Stimulated activated CD8-positive, alpha-beta memory T cell treated with anti-CD3 and anti-CD28 coated beads, Interleukin-15, amount 100 ng/mL, for 48 hours (primary cell): ENCODE measurements at places on chromosomes 2 and 18.

DNA sequence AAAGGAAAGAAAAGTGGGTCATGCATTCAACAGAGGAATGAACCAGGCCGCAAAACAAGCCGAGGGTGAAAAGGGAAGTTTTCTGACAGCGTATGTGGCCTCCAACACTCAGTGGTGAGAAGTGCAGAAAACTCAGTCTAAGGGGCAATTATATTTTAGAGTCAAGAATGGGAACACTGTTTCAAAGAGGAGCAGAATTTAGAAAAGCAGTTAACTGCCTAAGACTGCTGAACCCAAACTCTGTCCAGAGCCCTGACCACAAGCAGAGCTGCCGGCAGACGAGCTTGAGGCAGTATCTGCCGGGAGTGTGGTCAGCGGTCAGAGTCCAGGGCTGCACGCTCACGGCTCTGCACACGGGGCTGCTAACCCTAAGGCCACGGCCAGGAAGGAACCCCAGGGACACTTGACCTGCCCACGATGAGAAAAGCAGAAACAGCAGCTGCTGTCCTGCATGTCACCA lies 347.0 kb upstream of the ID2 start:
- DNase-seq = no peak

GRCh38 chr18:31723990-31724711 lies 36.5 kb downstream of the SLC25A52 start:
- no peak for DNase-seq

GRCh38 chr2:219430633-219431615 lies 3.7 kb upstream of the SPEG start:
- DNase-seq = no peak

DNA sequence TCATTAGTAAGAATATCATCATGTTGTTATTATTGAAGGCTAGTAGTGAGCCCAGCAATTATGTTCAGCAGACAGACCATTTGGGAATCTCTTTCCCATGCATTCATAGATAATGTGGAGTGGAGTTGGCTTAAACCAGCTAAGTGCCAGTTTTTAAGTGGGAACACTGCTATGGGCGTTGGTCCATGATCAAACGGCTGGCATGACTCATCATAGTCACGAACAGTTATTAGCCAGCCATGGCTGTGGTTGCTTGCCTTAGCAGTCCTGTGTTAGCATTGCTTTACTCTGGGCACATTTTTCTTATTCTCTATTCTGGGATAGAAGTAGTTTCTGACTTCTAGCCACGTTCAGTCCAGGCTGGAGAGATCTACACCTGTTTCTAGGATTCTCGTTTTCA lies 17.7 kb downstream of the EIF4E2 start:
- DNase-seq = no peak

GRCh38 chr18:10053861-10054260 lies 140.0 kb downstream of the VAPA start:
- DNase-seq = no peak

- DNase-seq = no peak
Measured at GRCh38 chr2:230650585-230651137, 62.0 kb upstream of the CAB39 start.

GRCh38 chr2:142980246-142981068 lies 103.0 kb downstream of the KYNU start:
- no peak for DNase-seq

DNA sequence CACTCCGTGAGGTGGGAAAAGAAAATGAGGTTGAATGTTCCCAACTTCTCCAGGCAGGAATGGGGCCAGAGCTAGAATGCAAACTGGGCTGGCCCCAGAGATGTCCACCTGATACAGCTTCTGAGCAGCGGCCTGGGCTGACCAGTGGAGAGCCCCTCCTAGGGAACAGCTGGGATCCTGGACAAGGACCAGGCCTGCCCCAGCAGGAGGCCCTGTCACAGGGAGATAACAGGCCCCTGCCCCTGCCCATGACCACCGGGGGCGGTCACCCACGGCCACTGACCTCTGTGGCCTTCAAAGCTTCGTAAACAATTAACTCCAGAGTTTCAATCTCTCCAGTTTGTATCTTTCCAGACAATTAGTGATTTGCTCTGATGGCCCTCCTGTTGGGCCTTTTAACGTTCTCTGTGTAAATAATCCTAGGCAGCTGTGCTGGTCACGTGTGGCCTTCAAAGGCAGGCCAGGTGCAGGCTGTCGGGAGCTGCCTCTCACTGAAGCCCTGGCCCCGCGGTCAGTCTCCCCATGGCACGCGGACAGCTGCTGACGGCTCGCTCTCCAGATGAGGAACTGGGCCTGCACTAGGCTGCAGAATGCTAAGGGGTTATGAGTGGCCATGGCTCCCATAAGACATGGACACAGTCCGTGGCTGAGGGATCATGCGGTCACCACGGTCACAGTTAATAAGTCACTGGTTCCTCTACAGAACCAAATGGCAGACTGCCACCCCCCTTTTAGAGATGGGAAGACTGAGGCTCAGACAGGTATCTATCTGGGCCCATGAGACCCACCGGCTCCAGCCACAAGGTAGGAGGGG lies 9.2 kb downstream of the HS6ST1 start:
- DNase-seq = no peak

- no peak for DNase-seq
Measured at GRCh38 chr18:7772510-7772888, 205.4 kb downstream of the PTPRM start.

DNA sequence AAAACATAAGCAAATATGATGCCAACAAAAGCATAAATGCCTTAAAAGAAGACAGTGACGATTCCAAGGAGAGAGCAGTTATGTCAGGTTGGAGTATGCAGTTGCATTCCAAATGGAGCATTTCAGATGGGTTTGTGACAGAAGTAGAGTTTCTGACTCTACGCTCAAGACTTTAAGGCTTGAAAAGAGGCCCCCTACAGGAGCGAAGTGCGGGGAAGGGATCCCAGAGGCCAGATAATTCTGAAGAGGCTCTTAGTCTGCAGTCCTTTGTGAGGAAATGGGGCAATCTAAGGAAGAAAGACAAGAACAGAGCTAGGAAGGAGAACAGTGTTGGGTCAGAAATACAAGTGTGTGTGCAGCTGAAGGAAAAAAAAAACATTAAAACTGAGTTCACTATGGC lies 95.5 kb downstream of the ZNF521 start:
- DNase-seq = no peak

DNA sequence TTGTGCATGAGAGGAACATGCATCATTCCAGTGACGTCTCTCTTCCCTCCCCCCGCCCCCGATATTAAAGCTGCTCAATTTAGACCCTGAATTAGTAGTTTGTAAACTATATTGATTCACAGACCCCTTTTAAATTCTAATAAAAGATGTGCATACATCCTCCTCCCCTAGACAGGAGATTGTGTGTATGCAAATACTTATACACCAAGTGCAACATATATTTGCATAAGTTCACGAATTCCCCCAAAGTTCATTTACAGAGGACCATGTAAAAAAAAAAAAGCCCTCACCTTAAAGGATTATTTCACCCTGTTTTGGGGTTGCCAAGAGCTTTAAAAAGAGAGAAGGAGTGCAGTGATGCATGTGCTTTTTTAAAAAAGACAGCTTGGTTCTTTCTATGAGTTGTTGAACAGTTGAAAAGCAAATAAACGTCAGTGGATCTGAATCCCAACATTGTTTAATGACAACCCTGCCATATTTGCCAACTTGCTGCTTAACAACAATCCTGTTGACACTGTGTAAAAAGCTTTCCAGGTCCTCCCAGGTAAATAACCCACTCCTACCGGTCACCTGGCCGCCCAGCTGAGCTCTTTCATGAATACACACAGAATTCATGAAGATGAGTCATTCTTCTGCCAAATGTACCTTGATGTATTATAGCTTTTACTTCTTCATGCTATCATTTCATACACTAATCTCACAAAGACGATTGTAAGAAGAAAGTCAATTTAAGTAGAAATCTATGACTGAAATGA lies 211.5 kb downstream of the IKZF2 start:
- no peak for DNase-seq

DNA sequence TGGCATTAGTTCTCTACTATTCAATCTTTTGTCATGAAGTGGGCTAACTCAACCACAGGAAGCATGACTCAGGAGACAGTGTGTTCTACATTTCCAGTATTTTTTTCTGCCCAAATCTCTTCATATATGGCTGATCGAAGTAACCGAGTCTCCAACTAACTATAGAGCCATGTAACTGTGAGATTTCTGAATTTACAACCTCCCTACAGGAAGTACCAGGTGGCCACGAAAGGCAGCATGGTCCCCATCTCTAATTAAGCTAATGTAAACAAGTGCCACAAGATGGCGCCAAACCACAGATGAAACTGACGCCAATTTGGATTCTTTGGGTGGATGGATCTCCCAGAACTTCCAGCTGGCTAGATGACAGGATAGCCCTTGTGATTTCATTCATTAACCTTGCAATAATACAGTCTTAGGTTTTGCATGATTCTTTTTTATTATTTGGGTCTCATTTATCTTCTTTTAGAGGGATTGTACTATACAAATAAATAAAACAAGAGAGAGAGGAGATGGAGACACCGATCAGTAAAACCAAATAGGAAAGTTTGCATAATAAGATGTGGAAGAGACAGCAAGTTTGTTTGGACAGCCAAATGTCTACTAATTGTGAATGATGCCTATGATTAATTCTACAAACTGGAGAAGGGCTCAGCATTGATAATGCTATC lies 18.3 kb upstream of the ARHGAP15 start:
- peak; percentile 33 for DNase-seq

DNA sequence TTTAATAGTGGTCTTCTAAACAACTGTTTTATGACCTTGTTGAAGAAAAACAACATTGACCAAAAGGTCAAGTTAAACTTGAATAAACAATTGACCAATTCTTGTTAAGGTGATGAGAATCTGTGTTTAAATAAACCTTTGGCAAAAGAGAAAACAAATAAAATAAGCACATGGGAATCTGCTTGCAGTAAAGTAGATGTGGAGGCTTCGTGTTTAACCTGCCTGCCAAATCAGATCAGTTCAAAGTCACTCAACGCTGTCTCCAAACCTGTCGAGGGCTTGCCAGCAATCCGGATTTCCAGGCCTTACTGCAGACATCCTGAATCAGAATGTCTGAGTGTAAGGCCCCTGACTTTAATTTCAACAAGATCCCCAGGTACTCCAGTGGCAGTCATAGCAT lies 55.1 kb upstream of the AQP4 start:
- DNase-seq = no peak

GRCh38 chr2:63751901-63752300 lies 89.8 kb upstream of the UGP2 start:
- no peak for DNase-seq

GRCh38 chr2:181281206-181281832 lies 175.9 kb upstream of the ITGA4 start:
- no peak for DNase-seq

DNA sequence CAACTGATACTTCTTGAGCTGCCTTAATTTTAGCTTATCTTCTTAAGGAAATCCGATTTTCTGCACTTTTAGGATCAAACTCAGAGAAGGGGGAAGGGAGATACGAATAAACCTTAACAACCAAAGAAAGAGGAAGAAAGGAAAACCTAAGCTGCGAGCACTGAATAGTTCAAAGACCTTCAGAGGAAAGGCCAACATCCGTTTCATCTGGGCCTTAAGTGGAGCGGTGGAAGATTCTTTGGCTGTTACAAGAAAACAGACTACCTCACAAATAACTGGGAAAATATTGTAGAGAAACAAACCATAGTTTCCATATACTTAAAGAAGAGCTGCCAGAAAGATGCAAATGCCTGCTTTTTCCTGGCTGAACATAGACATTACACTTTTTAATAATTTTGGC lies 43.6 kb downstream of the VIT start:
- DNase-seq = no peak
